ENCODE measurements at places on chromosomes 6 and 20.

- no peak for DNase-seq
These were observed 157.0 kb upstream of the FAM83B start for GRCh38 chr6:54689620-54690019.

GRCh38 chr6:51959744-51960383 is 127.5 kb downstream of the PKHD1 start:
- no peak for DNase-seq

- DNase-seq = no peak
These were observed 34.3 kb downstream of the COL12A1 start for GRCh38 chr6:75171567-75171966.

DNA sequence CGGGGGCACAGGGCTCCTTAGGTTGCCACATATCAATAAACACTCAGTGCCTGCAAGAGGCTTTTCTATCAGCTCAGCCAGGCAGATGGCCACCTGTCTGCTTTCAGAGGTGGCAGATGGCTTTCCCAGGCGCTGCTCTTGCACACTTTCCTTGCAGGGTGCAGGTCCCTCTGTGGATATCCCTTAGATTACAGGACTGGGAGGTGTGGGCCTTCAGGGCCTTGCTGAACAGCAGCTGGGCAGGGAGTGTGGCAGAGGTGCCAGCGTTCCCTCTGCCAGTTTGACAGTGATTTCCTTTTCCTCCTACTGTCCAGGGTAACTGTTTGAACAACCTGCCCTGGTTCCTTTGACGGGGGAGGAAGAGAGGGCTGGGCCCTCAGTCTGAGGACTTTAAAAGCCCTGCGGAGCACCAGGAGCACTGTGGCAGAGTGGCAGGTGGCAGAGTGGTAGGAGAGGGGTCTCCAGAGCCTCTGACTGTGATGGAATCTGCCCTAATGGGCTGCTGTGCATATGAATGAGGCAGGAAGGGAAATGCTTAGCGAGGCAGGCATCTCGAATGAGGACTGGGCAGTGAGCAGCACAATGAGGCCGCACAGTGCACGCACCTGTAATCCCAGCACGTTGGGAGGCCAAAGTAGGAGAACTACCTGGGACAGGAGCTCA is 34.2 kb downstream of the ABHD12 start:
- no peak for DNase-seq

GRCh38 chr6:136795996-136796395 is 3.7 kb upstream of the MAP3K5 start:
- DNase-seq = no peak

- no peak for DNase-seq
These were observed 359.8 kb downstream of the ZFAND3 start for GRCh38 chr6:38179300-38179699.

- no peak for DNase-seq
These were observed 25.3 kb downstream of the MDFI start for GRCh38 chr6:41663568-41663967.

DNA sequence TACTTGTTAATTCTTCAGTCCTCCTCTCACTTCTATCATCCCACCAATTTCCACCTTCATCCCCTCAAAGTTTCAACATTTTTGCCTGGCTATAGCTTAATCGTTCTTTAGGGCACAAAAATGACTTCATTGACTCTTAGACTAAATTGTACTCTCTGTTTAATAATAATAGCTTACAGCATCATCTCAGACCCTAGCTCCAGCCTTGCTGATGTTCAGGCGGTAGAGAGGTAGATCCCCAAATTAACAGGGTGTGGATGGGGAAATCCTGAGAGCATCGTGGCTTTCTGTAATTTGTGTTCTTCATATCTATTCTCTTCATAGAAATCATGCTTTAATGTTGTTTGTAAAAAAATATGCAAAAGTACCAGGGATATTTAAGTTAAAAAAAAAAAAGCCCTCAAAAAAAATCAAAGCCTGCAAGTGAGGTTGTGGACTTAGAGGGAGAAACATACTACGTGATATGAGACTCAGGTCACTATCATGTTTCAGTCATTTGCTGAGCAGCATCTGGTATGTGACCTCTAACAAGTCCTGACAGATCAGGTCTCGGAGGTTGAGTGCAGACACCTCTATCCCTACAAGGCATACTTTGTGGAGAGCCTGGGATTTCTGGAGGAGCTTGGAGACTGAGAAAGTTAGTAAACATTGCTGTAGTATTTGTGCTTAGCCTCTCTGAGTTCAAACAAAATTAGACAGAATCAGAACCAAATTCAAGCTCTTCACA is 1063.3 kb upstream of the CITED2 start:
- DNase-seq = no peak

GRCh38 chr6:28165563-28165962 is 23.9 kb downstream of the ZKSCAN8 start:
- no peak for DNase-seq

DNA sequence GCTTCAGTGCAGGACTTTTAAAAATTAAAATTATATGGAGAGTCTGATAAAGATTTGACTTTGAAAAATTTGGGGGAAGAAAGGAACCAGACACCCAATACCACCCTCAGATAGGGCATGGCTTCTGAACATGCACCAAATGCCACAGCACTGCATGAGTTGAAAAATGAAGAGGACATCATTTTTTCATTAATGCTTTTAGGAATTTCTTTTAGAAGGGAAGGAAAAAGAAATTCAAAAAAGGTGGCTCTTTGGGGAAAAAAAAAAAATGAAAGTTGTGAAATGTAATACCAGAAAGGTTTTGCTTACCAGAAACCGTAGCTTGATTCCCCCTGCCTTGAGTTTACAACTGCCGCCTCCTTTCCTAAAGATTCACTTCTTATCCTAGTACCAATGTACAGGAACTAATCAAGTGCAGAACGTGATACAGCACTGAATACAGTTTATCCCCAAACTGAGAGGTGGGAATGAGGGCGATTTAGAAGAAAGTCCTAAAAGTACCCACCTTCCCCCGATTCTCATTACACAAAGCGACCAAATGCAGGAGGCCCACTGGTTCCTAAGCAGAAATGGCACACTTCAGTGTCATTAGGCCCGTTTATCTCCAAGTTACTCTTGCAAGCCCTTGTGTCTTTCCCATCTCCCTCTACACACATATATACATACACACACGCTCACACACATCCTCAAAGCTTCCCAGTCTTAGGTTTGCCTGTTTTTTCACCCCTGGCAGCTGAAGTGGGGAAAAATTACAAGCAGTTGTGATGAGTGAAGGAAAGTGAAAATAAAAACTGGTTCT is 2.8 kb downstream of the PPP1R10 start:
- DNase-seq = no peak

DNA sequence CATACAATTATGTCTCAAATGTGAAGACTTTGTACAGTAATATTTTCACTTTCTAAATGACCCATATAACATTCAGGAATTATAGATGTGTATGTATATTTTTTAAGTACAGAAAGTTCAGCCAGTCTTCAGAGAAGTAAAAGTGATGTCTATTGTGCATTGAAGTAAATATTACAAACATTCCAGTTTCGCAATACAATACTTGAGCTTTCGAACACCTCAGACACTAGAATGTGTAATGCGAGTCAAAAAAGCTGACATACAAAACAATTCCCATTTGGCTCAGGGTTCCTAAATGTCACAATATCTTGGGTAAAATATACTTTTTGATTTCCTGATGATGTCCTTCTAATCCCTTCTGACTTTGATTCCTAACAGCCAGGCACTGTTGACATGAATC is 101.4 kb downstream of the ZNF217 start:
- no peak for DNase-seq

DNA sequence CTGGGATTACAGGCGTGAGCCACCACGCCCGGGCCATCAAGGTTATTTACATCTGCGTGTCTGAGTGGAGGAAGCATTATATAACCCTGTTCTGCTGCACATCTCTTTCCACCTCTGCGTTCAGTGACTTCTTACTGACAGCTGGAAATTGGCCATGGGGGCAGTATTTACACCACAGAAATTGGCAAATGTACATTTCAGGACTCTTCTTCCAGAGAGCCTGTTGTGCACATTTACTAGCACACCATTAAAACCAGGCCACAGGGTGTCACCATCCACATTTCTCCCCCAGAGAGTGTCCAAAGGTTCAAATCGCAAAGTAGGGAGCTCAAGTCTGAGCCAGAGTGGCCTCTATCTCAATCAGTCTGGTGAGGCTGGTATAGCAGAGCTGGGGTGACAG is 62.9 kb upstream of the SNX9 start:
- DNase-seq = no peak

GRCh38 chr6:2396042-2396657 is 150.7 kb upstream of the GMDS start:
- no peak for DNase-seq

DNA sequence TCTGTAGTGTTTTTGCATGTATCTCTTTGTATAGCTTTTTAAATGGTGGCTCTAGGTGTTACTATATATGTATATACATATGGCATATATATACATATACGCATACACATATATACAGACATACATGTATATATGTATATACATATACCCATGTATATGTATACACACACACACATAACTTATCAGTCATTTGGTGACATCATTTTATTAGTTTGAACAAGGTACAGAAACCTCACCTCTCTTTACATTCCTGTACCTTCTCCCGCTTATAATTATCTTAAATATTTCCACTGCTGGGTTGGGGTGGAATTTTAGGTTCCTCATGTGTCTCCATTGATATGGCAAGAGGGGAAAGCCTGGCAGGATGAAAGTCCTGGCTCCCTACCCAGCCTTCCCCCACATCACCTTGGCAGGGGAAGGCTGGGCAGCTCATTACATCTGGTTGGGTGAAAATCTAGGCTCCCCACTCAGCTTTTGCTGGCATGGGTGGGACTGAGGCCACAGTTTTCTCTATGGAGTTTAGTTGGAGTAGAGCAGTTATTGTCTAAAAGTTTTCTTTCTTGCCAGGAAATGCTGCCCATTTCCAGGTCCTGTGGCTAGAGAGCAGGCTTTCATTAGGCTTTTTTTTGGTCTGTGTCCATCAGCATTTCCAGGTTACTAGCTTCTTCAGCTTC is 7.6 kb downstream of the GLO1 start:
- no peak for DNase-seq

DNA sequence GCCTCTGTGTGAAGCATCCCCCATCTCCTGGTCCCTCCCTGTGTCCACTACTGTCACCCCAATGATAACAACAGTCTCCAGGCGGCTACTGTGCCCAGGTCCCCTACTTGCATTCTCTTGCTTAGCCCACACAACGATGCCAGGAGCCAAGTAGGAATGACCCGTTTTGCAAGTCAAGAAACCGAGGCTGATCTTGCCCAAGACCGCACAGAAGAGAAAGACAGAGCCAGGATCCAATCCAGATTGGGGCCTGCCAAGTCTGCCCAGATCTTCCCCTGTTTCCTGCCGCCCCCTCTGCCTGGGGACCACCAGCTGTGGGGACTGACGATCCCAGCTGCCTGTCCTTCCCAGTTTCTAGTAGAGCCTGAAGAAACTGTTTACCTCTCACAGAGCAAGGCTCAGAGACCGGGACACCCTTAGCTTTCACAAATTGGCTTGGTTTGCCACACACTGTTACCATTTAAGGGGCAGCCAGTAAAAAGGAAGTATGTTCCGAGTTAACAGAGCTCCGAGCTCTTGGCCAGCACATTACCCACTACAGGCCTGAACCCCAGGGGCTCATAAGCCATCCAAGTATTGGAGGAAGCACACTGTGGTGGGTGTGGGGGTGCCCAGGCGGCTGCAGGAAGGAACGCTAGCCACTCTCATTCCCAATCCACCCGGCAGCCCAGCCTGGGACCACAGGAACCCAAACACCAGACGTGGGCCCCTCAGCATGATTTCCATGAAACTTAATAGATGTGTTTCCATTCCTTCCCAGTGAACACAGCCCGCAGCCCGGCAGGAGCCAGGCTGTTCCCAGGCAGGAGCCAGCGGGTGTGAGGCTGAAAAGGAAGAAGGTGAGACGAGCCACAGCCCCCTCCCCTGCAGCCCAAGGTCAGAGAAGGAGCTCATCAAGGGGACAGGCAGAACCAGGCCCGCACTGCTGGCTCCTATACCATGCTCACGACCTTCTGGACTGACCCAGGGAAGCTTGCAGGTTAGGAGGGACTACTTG is 7.9 kb downstream of the KIAA1755 start:
- DNase-seq = no peak

GRCh38 chr6:108168090-108168463 is 2.3 kb downstream of the NR2E1 start:
- no peak for DNase-seq

DNA sequence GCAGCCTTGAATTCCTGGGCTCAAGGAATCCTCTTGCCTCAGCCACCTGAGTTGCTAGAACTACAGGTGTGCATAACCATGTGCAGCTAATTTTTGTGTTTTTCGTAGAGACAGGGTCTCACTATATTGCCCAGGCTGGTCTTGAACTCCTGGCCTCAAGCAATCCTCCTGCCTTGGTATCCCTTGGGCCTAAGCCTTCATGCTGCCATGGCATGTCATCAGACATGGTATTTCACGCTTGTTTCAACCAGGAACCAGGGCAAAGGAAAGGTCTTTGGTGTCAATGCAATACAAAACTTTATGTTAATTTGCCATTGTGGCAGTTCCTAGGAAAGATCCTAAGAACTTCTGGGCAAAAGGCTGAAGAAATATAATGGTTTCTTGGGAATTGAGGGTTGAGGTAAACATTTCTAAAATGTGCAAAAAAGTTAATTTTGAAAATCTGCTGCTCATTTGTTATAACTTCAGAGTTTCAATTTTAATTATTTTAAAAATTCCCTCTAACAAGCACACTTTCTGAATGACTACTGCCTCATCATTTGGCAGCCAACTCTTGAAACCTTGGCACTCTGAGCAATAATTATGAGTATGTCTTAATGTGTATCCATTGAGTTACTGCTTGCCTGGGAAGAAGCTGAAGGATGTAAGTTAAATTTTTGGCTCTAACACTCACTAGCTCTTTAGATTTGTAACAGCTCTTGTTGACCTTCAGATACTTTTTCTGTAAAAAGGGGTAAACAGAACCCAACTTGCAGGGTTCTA is 154.1 kb downstream of the GJA10 start:
- no peak for DNase-seq

GRCh38 chr6:1892716-1893115 is 283.0 kb downstream of the FOXC1 start:
- no peak for DNase-seq

DNA sequence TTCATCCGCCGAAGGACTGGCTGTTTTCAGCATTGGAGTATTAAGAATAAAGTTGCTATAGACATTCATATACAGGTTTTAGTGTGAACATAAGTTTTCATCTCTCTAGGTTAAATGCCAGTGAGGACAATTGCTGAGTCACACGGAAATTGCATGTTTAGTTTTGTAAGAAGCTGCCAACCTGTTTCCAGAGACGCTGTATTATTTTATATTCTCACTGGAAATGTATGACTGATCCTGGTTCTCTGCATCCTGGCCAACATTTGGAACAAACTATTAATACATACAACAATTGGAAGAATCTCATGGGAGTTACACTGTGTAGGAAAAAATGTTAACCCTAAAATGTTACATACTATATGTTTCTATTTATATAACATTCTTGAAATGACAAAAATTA is 16.7 kb upstream of the TGM6 start:
- DNase-seq = no peak

DNA sequence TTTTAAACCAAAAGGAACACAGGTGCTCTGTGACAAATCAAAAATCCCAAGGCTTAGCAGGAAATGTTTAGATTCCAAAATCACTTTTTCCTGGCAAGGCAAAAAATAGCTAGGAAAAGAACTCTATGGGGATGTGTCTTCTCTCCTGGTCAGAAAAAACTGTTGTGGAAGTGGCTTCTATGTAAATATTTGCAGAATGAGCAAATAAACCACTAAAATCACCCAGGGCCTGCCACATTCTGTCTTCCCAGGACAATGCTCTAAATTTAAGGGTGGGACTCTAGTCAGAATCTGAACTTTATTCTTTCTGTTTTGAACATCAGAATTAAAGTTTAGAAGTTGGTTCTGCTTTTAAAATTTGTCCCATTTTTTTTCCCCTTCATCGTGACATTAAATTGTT is 29.3 kb downstream of the GCM1 start:
- no peak for DNase-seq

- DNase-seq = no peak
These were observed 65.3 kb downstream of the AIG1 start for GRCh38 chr6:143125864-143126573.

Measured in stimulated activated naive CD4-positive, alpha-beta T cell (primary cell).